ENCODE measurements at places on chromosomes 7 and 10.

DNA sequence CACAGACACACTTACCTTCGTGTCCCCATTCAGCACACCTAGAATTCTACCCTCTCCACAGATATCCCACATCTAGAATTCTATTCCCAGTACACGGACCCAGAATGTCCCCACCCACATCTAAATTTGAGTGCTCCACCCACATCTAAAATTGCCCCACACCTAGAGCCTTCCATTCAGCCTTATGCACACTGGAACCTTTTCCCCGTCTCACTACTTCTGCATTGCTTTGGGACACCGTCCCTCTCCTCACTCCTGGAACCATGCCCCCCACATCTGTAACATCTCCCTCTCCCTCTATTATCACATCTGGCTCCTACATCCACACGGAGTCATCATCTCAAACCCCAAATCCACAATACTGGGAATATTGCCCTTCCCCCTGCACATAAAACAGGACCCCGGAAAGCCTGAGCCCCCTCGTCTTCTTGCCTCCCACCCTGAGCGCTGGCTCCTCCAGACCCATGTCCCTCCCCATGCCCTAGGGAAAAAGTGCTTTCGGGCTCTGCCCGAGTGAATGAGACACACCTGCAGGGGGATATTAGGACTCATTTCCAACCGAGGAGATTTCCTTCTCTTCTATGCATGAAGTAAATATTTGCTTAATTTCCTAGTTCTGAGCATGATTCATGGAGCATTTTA, 125.8 kb upstream of the UNC5B start:
- no peak for DNase-seq

GRCh38 chr7:55452971-55453370, 87.8 kb downstream of the LANCL2 start:
- DNase-seq: no peak

GRCh38 chr7:12436126-12436525, 32.5 kb upstream of the VWDE start:
- DNase-seq: no peak

- no peak for DNase-seq
These were observed 82.6 kb upstream of the ELMO1 start for GRCh38 chr7:37531225-37531624.

- DNase-seq: no peak
These were observed 99.5 kb downstream of the CCNY start for GRCh38 chr10:35435824-35436223.

DNA sequence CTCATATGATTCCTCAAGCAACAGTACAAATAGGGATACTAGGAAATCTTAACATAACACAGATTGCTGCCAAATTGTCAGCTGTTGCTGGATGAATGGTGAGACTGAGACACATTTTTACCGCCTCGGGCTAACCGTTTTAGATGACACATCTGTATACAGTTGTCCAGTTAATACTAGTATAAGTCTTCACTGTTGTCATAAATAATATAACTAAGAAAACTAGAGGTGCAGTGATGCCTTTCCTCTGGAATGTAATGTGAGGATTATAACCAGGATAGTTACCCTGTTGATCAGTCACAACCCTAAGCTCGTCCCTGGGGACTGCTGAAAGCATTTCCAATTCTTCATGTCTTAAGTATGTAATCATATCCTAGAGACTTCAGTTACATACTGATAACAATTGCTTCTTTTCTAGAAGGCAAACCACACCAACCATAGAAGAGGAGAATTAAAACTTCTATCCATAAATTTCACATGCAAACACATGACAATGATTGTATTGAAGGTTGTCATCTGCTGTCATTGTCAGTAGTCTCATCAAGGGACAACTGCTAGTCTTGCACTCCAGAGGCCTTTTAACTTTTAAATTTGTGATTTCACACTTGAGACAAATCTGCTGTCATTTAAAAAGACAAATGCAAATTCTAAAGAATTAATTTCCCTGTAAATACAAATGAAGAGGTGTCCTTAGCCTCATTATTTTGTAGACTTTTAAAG, 100.4 kb upstream of the SEMA3D start:
- DNase-seq: no peak

- DNase-seq: no peak
These were observed 40.4 kb downstream of the WIPI2 start for GRCh38 chr7:5230265-5231067.

Measured in activated T-helper 1 cell treated with anti-CD3 and anti-CD28 coated beads, Interleukin-2, amount 50 U/mL, for 16 hours (primary cell).